NAMALWA (cell line): ENCODE measurements at places on chromosomes 3 and 15.

DNA sequence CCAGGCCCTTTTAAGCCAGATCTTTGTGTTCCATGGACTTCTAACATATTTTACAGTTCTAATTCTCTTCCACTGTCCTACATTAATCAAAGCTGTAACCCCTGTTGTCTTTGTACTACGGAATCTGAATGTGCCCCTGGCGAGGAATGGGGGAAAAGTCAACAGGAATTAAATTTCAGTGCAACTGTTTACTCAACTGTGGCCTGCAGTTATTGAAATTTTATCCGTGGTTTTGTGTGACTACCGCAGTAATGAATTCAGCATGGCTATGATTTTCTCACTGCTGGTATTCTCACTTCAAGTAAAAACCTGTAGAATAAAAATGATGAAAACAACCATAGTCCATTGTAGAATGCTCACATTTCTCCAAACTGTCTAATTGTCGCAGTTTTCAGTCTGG lies 388.0 kb downstream of the FOXP1 start:
- no peak for DNase-seq

DNA sequence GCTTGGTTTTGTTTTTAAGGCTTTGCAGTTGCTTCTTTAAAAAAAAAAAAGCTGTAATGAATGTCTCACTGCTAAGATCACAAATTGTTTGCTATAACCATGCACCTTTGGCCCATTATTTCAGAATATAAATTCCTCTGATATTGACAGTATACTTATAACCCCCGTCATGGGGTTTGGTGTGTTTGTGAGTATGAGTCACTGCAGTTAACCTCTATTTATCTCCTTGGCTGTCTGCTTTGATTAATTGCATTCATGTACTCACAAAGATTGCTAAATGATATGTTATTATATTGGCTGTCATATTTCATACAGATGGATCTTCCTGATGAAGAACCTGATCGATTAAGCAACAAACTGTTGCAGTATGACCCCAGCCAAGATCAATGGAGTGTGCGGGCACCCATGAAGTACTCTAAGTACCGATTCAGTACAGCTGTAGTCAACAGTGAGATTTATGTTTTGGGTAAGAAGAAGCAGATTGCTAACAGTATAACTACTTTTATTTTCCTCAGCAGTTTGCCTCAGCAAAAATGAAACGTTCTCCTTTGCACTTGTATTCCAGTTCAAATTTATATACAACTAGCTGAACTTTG lies 14.9 kb downstream of the KBTBD12 start:
- DNase-seq, result no peak

DNA sequence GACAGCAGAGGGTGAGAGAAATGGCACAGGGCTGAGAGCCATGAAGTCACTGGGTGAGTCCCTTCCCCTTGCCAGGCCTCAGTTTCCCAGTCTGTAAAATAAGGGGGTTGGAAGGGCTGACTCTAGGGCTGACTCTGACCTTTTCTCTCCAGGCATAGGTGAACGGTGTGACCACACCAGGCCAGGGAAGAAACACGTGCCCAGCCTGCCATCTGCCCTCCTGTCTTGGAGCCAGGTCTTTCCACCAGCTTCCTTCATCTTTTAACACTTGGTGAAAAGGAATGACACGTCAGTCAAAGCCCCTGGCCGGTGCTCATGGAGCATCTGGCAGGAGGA lies 74.4 kb downstream of the CPN2 start:
- no peak for DNase-seq

DNA sequence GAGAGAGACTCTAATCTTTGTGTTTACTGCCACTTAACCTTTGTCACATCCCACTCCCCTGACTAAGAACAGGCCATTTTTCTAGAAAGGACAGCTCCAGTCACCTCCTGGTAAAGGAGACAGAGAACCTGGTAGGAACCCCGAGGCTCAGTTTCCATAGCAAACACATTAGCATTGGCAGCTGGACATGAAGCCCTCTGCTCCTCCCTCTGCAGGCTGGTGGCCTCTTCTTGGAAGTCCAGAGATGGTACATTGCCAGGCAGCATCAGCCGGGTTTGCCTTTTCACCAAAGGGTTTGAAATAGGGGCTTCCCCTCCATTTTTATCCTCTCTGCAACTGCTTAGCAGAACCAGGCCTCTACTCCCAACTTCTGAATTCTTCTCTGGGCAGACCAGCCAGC lies 213.4 kb upstream of the SEMA6D start:
- no peak for DNase-seq

DNA sequence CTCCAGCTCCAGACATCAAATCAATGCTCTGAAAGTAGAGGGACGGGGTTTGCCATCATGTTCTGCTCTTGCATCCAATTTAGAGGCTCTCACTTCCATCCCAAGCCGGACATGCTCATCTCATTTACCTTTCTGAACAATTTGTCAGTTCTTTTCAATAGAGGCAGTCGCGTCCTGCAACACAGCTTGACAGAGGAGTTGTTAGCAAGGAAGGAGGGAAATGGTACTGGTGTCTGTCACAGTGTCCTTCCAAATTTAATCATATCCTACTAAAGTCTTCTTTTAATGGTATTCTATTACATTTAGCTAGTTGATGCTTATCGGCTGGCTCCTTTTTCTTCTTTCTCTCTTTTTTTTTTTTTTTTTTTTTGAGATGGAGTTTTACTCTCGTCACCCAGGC lies 45.6 kb downstream of the HHLA2 start:
- DNase-seq, result no peak

DNA sequence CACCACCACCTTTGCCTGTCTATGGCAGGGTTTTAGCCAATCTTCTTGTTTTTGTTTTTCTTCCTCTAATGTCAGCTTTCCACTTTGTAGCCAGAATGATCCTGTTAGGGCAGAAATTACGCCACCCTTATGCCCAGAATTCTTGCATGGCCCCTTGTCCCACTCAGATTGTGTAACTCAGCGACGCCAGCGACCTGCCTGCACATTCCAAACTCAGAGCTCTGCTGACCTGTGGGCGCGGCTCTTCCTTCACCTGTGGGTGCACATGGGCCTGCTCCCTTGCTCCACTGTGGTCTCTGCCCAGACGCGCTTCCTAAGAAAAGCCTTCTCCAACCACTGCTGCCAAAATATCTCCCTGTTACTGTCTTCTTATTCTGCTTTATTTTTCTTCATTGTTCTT lies 45.0 kb downstream of the MED12L start:
- no peak for DNase-seq

GRCh38 chr15:88908697-88909621 lies 4.2 kb downstream of the MFGE8 start:
- DNase-seq, result no peak

GRCh38 chr15:100934166-100934565 lies 15.0 kb downstream of the LRRK1 start:
- no peak for DNase-seq

DNA sequence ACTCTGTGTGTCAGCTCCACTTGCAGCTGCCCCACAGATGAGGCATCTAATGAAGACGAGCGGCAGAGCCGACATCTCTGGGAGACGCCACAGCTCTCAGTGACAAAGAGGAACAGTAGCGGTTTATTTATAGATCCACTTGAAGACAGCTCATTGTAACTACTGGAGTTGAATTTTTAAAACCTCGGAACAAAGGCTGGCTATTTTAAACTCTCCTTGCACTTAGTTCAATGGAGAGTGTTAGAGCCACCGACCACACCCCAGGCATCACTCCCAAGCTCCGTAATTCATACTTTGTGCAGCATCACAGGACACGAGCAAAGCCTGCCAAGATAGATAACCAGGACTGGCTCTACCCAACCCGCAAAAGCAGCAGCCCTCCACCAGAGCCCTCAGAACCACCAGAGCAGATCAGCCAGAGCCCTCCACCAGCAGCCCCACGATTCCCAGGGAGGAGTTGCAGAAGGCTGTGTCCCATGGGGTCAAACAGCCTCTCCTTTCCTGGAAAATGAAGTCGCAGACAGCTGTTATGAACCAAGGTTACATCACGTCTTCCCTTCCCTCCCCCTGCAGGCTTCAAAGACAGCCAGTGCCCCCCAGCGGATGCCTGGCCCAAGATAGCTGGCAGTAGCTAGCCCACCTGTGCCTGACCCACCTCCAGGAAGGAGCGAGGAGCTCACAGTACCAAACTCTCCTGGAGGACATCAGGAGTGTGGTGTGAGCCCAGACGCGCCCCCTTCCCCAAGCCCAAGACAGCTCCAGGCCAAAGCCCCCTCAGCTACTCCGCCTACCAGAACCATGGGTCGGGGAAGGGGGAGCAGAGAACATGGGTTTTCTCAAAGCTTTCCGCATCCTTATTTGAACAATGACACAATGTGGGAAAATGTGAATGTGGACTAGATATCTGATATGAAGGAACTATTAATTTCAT lies 45.7 kb downstream of the POC1A start:
- no peak for DNase-seq

- DNase-seq, result no peak
Observed at GRCh38 chr3:105708980-105709379, 159.8 kb downstream of the CBLB start.

GRCh38 chr15:56732135-56732885 lies 999 bp downstream of the ZNF280D start:
- peak; percentile 35 for DNase-seq

GRCh38 chr3:150972366-150973071 lies at the start of gene CLRN1:
Gene CLRN1 (minus strand): TSS chr3:150972727. CDS start chr3:150972708, 19 bp downstream.
- DNase-seq, result no peak

DNA sequence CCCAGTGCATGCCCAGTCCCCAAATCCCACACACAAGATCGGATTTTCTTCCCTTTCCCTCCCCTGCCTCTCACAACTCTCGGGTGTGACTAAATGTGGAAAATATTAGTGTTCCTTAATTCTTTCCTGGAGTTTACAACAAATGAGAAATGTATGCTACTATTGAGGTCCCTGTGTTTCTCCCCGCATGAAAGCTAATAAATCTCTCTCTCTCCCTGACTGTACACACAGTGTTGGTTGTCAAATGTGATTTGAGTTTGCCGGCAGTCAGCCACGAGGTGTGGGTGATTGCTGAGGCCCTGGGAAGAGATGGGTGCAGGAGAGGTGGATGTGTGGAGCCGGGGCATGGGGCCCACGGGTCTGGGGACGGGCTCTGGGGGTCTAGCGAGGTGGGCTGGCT lies 161.4 kb upstream of the IQSEC1 start:
- no peak for DNase-seq

- peak; percentile 4 for DNase-seq
Observed at GRCh38 chr3:11006986-11007933, 14.7 kb downstream of the SLC6A1 start.

- DNase-seq, result no peak
Observed at GRCh38 chr15:38299216-38299615, 46.6 kb downstream of the SPRED1 start.

- DNase-seq, result no peak
Observed at GRCh38 chr15:89436560-89437311, 59.6 kb downstream of the RHCG start.

GRCh38 chr15:101481917-101482525 lies 7.5 kb downstream of the PCSK6 start:
- no peak for DNase-seq
